Stimulated activated CD8-positive, alpha-beta memory T cell treated with anti-CD3 and anti-CD28 coated beads, Interleukin-4, amount 100 ng/mL, for 1 hour (primary cell): ENCODE measurements at places on chromosomes 1 and 21.

DNA sequence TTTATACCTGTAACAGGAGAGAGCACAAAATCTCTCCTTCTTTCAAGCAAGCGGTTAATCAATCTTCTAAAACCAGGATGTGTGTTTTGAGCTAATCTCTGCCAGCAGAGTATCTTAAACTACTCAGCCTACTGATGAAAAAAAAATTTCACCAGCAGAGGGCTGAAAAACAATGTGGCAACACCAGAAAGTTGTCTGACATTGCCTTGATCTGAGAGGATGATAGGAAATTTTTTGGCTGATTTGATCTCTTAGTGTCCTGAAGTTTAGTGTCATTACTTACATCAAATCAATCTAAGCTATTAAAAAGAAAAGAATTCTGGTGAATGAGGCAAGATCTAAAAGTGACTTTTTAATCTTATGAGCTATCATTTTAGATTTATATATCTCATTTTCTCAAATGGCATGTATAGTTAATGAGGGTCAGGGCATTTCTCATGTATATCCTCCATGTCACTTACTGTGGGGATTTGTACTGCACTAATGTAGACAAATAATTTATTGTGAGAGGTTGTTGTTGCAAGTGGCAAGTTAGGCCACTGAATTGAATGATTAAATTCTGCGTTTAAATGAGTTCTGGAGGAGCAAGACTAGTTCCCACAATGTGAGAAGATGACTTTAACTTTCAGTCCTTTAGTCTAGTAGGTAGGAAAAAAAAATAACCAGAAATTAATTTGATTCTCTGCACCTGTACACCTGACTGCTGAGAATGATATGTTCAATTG is 10.9 kb downstream of the ADAMTS1 start:
- DNase-seq: no peak

GRCh38 chr1:183137782-183138181 is 48.3 kb upstream of the LAMC2 start:
- DNase-seq: no peak

DNA sequence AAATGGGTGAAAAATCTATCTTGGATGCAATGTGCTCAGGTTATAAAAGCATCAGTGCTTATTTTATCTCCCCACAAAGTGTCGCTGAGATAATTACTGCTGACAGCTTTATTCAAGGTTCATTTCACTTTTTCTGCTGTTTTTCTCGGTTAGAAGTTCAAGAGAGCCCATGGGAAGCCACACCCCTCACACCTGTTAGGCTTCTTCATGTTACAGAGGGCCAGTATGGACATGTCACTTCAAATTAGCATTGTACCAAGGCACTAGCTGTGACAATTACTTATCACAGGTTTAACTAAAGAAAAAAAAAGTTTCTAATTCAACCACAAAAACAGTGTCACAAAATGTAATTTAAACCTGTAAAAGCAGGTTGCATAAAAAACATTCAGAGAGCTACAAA is 187.3 kb upstream of the DMRTA2 start:
- DNase-seq: no peak

DNA sequence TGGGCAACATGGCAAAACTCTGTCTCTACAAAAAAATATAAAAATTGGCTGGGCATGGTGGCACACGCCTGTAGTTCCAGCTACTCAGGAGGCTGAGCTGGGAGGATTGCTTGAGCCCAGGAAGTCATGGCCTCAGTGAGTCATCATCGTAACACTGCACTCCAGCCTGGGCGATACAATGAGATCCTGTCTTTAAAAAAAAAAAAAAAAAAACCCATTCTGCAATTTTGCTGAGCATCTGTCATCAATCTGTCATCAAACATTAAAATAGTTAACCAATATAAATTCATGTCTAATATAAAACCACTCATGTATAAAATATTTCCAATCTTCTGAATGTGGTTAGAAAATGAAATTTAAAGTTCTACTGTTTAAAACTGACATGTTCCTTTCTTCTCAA is 56.9 kb downstream of the LPAR3 start:
- DNase-seq: no peak

GRCh38 chr1:9990944-9991343 is 6.1 kb upstream of the RBP7 start:
- no peak for DNase-seq
